ENCODE measurements at places on chromosomes 5 and 9.

DNA sequence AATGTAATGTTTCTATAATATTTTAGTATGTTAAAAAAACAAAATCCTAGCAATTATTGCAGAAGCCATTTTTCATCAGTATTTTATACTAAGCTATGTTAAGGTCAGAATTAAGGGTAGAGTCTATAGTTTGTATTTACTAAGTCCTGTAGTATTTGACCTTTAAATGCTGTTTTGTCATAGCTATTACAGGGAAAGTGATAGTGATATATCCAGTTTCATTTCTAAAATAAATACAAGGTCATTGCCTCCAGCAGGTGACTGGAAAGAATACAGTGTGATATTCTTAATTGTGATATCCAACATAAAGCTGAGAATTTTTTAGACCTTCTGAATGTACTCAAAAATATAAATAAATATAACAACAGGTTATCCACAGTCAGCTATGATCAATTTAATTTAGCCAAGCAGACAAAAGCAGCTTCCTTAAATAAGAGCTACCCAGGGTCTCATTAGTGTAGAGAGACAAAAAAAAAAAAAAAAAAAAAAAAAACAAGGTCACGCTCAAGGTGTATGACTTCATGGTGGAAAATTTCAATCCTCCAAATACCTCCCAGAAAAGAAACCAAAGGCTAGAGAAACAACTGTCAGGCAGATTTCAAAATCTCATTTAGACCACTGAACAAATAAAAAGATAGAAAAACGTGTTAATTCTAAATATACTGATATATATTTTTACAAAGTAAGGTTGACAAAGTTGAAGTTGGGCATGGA, 278.7 kb downstream of the HCN1 start:
- H3K4me1 ChIP-seq, result no peaks in the 10 kb centered on the region
- no peaks in the 10 kb centered on the region for H3K36me3 ChIP-seq
- no peak overlapping the region for H3K27ac ChIP-seq
- no peak for DNase-seq

GRCh38 chr5:98786191-98786853, 12.9 kb downstream of the RGMB start:
- H3K27me3 ChIP-seq, result no peaks in the 10 kb centered on the region
- H3K4me1 ChIP-seq, result peaks cover 78% of the 10 kb centered on the region
- H3K27ac ChIP-seq, result peak overlapping the region; percentile 71

DNA sequence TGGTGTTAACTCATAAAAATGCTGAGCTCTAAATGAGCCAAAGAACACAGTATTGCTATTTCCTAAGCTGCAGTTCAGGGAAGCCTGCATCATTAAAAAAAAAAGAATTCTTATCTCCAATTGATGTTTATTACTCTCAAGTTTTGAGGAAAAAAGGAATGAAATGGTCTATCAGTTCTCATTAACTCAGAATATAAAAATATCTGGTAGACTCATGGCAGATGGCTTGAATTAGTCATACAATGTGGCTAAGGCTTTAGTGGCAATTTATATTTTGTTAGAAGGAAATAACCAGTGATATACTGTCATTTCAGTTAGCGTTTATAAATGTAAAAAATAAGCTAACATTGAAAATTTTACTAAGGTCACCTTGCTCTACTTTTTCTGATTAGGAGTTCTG, 1403.4 kb upstream of the C9orf72 start:
- no peak for DNase-seq
- H3K36me3 ChIP-seq, result no peaks in the 10 kb centered on the region
- H3K4me3 ChIP-seq, result no peak overlapping the region
- no peaks in the 10 kb centered on the region for H3K27me3 ChIP-seq
- H3K4me1 ChIP-seq, result no peaks in the 10 kb centered on the region

DNA sequence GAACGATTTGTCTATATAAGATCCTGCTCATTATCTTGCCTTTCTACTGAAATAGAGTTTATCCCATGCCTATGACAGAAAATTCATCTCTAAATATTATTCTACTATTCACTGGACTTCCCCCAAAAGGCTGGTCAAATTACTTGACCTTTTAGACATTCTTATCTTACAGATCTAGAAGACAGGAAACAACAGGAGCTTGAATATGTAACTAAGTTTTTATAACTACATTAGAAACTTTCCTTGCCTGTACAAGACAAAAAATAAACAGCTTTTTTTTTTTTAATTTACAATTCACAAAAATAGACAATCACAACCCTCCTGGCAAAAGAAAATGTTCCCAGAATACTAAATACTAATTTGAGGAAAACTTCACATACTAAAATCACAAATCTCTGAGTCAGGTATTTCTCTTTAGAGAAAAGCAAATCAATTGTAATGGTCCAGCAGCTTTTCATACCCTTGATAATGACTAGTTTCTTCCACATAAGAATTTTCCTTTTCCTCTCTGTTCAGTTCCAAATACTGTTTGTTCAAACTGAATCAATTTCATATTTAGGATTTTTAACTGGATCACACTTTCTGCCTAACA, 68.6 kb downstream of the MLLT3 start:
- no peak overlapping the region for H3K4me3 ChIP-seq
- H3K27ac ChIP-seq, result peak overlapping the region; percentile 87
- no peak for DNase-seq
- H3K36me3 ChIP-seq, result peaks cover 13% of the 10 kb centered on the region
- peaks cover 73% of the 10 kb centered on the region for H3K4me1 ChIP-seq
- H3K27me3 ChIP-seq, result no peaks in the 10 kb centered on the region

GRCh38 chr5:110840347-110840960, 101.6 kb downstream of the SLC25A46 start:
- H3K4me3 ChIP-seq, result no peak overlapping the region
- H3K27ac ChIP-seq, result no peak overlapping the region
- peaks cover 3% of the 10 kb centered on the region for H3K27me3 ChIP-seq
- no peak for DNase-seq
- H3K36me3 ChIP-seq, result no peaks in the 10 kb centered on the region
- no peaks in the 10 kb centered on the region for H3K4me1 ChIP-seq

DNA sequence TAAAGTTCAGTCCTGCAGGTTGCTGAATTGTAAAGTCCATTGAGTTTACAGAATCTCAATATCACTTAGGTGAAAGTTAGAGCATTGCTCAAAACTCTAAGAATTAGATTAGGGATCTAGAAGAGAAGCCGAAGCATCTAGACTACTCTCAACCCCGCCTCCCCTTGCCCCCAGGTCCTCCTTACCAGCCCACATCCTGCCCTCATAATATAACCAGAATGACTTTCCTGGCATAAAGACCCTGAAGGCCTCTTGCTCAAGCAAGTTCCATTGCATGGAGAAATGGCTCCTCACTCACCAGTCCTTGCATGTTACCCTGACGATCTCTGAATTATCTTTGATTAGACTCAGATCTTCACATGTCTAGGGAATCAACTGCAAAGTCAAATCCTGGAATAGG, 78.8 kb downstream of the SPATA31C2 start:
- no peak overlapping the region for H3K4me3 ChIP-seq
- no peak overlapping the region for H3K27ac ChIP-seq
- no peaks in the 10 kb centered on the region for H3K36me3 ChIP-seq
- no peaks in the 10 kb centered on the region for H3K4me1 ChIP-seq

DNA sequence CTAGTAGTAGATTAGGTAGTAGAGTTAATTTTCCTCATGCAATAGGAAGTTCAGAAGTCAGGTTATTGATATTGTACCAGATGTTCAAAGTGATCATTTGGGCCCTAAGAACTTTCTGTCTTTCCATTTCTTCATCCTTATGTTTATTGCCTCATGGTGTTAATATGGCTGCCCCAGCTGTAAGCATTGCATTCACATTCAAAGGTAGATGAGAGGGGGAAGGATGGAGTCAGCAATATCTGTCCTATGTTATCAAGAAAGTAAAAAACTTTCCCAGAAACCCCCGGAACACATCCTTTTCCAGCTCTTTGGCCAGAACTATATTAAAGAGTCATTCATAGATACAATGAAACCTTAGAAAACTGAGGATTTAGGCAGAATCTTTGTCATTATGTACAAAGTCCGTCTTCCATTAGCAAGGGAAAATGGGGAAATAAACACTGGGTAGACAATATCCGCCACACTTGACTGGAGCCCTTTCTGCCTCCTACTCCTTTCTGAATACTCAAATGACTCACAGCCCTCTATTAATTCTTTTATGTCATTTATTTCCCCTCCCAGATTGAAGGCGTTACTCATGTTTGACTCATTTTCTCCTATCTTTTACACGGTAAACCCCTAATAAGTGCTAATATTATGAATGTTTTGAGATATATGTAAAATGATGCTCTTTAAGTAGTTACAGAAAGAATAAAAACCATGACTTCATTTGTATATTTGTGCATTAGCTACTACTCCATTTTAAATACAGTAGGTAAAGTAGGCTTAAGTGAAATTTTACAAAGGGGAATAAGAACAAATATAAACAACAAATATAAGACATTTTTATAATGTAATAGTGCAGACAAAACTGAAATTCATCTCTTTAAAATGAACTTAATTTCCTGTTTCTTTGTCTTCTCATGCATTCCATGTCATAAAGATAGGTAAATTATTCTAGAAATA, 127.6 kb downstream of the SLF1 start:
- no peak overlapping the region for H3K27ac ChIP-seq
- H3K4me1 ChIP-seq, result no peaks in the 10 kb centered on the region
- no peak for DNase-seq
- H3K36me3 ChIP-seq, result no peaks in the 10 kb centered on the region

DNA sequence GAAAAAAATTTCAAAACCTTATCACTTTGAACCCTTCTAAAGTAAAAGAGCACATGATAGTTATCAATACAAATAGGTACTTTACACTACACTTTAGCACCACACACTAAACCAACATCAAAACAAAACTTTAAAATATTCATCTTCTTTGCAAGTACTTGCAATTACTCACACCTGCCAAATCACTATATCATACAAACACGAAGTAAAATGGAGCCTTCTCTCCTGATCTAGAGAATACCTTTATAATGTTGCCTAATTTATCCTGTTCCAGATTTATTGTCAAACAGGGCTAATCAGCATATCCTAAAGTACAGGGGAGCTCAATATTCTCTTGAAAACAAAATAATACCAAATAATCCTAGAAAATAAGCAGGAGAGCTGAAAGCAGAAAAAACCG, 3.0 kb downstream of the RNF145 start:
- peaks cover 54% of the 10 kb centered on the region for H3K4me1 ChIP-seq
- no peaks in the 10 kb centered on the region for H3K27me3 ChIP-seq
- no peak for DNase-seq
- peaks cover 16% of the 10 kb centered on the region for H3K36me3 ChIP-seq
- H3K27ac ChIP-seq, result peak overlapping the region; percentile 99

DNA sequence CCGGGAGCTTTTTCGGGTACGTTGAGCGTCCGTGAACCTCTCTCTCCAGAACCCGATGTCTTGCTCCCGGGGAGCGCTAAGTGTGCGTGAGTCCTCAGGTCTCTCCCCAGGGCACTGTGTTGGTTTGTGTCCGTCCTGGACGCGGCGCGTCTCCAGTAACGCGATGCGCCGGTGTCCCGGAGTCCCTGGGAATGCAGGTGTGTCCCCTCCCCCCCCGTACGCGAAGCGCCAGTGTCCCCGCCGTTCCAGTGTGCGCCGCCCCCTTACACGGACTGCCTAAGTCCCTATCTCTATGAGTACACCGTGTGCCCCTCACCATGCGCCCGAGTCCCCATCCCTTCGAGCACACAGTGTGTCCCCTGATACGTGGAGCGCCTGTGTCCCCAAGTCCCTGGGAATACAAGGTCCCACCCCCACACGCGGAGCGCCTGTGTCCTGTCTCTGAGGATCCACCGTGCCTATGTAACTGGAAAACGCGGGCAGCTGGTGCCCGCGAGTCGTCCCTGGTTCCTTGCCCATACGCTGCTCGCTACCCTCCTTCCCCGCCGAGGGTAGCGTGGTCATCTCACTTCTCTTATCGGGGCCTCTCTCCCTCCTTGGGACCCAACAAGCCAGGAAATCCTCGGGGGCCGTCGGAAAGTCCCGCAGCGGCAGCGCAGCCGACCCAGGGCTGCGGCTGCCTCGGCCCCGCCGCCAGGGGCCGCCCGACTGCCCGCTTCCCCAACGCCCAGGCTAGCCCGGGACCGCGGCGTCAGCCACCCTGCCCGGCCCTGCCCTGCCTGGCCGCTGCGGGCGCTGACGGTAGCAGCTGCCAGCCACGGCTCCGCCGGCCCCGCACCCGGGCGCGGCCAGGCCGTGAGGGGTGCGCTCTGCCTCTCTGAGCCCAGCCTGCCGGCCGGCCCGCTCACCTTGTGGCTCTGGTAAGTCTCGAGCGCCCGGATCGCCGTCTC, 709 bp downstream of the ELL2 start:
- peaks cover 59% of the 10 kb centered on the region for H3K4me1 ChIP-seq
- peak overlapping the region; percentile 93 for H3K27ac ChIP-seq
- no peaks in the 10 kb centered on the region for H3K36me3 ChIP-seq

DNA sequence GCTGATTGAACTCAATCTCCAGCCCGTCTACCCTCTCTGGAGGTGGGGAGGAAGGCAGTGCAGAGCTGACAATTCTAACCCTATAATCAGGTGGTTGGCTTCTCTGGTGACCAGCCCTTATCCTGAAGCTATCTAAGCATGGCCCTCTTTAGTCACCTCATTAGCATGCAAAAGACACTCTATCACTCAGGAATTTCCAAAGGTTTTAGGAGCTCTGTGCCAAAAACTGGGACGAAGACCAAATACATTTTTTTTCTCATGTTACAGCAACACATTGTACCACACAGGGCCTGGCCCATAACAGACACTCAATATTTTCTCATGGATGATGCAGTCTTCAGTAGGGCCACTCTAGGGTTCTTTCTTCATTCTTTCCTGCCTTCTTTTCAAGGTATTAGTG, 118.8 kb upstream of the VLDLR start:
- H3K4me3 ChIP-seq, result no peak overlapping the region
- peaks cover 4% of the 10 kb centered on the region for H3K4me1 ChIP-seq
- no peaks in the 10 kb centered on the region for H3K36me3 ChIP-seq
- H3K27ac ChIP-seq, result no peak overlapping the region

DNA sequence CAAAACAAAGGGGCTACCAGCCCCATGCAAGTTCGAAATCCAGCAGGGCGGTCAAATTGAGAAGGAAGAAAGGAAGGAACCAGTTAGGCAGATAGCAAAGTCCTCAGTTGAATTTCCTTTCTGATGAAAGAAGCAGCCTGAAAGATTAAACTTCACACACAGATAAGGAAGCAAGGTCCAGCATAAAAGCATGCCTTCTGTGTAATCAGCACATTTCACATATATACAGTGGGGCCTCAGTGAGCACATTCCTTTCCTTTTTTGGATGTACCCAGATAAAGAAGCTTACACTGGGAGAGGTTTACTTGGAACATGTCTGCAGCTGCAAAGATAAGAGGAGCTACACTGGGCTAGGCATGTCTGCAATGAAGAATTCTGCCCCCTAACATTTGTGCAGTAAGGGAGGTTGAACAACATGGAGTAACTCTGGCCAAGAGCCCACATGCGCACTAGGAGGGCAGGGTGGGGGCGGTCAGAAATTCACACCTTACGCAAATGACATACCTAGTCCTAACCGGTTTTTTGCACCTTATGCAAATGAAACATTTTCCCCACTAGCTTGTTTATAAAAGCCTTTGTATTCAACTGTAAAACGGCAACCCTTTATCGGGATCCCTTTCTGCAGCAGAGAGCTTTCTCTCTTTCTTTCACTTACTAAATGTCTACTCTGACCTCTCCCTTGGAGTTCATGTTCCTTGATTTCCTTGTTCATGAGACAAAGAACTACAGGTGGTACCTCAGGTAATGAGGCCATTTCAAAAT, 149.7 kb upstream of the FBXL17 start:
- peaks cover 2% of the 10 kb centered on the region for H3K36me3 ChIP-seq
- DNase-seq, result no peak
- H3K27ac ChIP-seq, result peak overlapping the region; percentile 70
- H3K4me1 ChIP-seq, result no peaks in the 10 kb centered on the region
- no peak overlapping the region for H3K4me3 ChIP-seq

Data from nephron progenitor cell (in vitro differentiated cells).